ENCODE measurements at places on chromosomes 11 and 22.

- no peak for DNase-seq
- H3K4me1 ChIP-seq: no peaks in the 10 kb centered on the region
Observed at GRCh38 chr11:26623076-26623659, 51.1 kb upstream of the MUC15 start.

- H3K4me3 ChIP-seq: no peak overlapping the region
- peaks cover 69% of the 10 kb centered on the region for H3K36me3 ChIP-seq
- DNase-seq: no peak
- no peak overlapping the region for H3K27ac ChIP-seq
Observed at GRCh38 chr11:133905677-133906156, 51.1 kb downstream of the IGSF9B start.

GRCh38 chr22:27880778-27881394 lies 38.2 kb downstream of the PITPNB start:
- H3K27ac ChIP-seq: no peak overlapping the region
- DNase-seq: no peak
- no peaks in the 10 kb centered on the region for H3K27me3 ChIP-seq
- no peak overlapping the region for H3K4me3 ChIP-seq

- no peaks in the 10 kb centered on the region for H3K4me1 ChIP-seq
- H3K36me3 ChIP-seq: no peaks in the 10 kb centered on the region
- H3K27me3 ChIP-seq: no peaks in the 10 kb centered on the region
Observed at GRCh38 chr11:12529793-12530192, 144.4 kb upstream of the TEAD1 start.

DNA sequence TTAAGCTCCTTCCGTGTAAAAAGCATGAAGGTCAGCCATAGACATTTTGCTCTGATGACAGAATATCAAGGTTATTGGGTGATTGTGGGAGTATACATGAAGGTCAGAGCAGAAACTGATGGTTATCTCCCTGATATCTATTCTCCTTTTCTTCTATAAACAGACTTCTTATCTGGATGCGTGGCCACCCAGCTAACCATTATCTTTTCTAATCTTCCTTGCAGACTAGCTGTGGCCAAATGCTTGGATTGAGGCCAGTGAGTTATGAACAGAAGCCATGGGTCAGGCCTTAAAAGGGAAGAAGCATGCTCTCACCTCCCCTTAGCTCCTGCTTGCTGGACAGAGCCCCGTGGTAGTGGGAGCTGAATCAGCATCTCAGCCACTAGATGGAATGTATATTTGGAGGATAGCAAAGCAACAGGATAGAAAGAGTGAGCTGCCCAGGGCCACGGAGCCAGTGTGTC lies 31.3 kb upstream of the LRRC55 start:
- H3K27me3 ChIP-seq: peaks cover 9% of the 10 kb centered on the region
- H3K4me1 ChIP-seq: no peaks in the 10 kb centered on the region
- H3K36me3 ChIP-seq: no peaks in the 10 kb centered on the region
- no peak overlapping the region for H3K27ac ChIP-seq
- H3K4me3 ChIP-seq: no peak overlapping the region
- no peak for DNase-seq

DNA sequence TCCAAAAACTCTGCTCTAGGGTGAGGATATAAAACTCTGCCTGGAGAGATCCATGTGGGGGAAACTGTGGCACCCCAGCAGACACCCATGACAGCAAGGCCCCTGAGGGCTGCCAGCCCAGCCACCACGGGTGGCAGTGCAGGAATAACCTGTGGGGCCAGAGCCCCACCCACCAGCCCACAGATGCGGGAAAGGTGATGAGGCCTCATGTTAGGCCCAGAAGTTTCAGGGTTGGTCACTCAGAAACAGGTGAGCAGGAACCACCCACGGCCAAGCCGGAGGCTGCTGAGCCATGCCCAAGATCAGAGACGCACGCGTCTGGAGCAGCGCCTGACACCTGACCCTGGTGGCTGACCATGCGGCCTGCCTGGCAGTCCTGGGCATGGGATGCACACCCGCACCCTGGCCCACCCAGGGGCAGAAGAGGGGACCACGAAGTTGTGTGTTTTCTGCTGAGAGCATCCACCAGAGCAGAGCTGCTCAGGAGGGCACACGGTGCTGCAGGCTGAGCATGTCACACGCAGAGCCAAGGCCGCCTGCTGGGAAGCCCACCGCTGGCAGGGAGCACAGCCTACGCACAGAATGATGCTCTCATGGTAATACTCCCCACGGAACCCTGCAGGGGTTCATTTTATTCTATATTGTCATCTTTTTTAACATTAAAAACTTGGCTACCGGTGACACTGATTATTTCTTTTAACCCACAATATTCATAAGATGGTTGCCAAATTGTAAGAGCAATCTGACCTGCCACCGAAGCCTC lies 41.2 kb downstream of the DUSP8 start:
- peaks cover 65% of the 10 kb centered on the region for H3K4me1 ChIP-seq
- H3K27ac ChIP-seq: peak overlapping the region; percentile 66
- no peak for DNase-seq

DNA sequence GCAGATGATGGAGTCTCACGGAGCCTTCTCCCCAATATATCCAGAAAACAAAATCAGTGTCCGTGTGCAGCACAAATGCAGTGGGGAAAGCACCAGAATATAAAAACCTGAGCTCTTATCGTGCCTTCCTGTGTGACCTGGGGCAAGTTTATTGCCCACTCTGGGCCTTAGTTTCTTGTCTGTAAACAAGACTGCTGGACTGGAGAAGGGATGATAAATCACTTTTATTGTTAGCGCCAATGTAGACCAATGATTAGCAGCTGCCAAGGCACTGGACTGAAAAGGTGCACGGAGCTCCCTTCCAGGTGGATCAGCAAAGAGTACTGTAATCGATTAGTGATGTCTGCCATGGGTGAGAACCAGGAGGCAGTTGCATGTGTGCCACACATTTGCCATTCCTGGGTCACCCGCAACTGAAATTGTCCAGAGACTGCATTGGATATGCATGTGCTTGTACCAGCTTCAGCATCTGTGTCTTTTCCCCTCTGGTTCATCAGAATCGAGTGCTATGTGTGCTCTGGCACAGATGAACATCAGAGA lies 89.2 kb downstream of the TSPAN18 start:
- no peak overlapping the region for H3K27ac ChIP-seq
- DNase-seq: no peak
- H3K27me3 ChIP-seq: no peaks in the 10 kb centered on the region
- no peak overlapping the region for H3K4me3 ChIP-seq
- peaks cover 2% of the 10 kb centered on the region for H3K36me3 ChIP-seq

- no peaks in the 10 kb centered on the region for H3K4me1 ChIP-seq
- DNase-seq: no peak
- no peaks in the 10 kb centered on the region for H3K27me3 ChIP-seq
- H3K4me3 ChIP-seq: no peak overlapping the region
- no peaks in the 10 kb centered on the region for H3K36me3 ChIP-seq
- no peak overlapping the region for H3K27ac ChIP-seq
Observed at GRCh38 chr11:69114362-69114761, 41.4 kb upstream of the SMIM38 start.

- H3K27me3 ChIP-seq: no peaks in the 10 kb centered on the region
- no peak overlapping the region for H3K27ac ChIP-seq
- H3K4me1 ChIP-seq: no peaks in the 10 kb centered on the region
Observed at GRCh38 chr11:106420048-106420665, 342.7 kb downstream of the AASDHPPT start.

GRCh38 chr11:118213201-118213600 lies 11.6 kb downstream of the JAML start:
- H3K27ac ChIP-seq: no peak overlapping the region
- DNase-seq: no peak
- peak overlapping the region; percentile 85 for H3K4me3 ChIP-seq
- H3K36me3 ChIP-seq: peaks cover 83% of the 10 kb centered on the region
- H3K27me3 ChIP-seq: no peaks in the 10 kb centered on the region

GRCh38 chr11:9022961-9023680 lies 19.3 kb upstream of the NRIP3 start:
- no peaks in the 10 kb centered on the region for H3K36me3 ChIP-seq
- no peak overlapping the region for H3K27ac ChIP-seq
- no peak overlapping the region for H3K4me3 ChIP-seq

DNA sequence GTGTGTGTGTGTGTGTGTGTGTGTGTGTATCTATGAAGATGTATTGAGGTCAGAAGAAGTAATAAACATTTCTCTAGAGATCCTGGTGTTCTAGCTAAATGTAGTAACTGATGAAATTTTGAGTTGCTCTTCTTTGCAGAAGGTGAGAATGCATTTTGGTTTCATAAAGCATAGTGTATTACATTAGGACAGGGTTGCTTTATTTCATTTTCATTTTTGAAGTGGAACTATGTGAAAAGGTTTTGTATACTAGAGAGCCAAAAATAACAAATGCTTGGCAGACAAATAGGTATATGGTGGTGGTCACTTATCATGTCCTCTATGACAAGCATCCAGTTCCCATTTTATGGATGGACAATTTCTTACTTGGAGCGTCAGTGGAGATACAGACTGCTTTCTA lies 99.0 kb downstream of the CASP12 start:
- H3K4me1 ChIP-seq: peaks cover 36% of the 10 kb centered on the region
- no peaks in the 10 kb centered on the region for H3K27me3 ChIP-seq
- peaks cover 2% of the 10 kb centered on the region for H3K36me3 ChIP-seq
- H3K4me3 ChIP-seq: peak overlapping the region; percentile 53

DNA sequence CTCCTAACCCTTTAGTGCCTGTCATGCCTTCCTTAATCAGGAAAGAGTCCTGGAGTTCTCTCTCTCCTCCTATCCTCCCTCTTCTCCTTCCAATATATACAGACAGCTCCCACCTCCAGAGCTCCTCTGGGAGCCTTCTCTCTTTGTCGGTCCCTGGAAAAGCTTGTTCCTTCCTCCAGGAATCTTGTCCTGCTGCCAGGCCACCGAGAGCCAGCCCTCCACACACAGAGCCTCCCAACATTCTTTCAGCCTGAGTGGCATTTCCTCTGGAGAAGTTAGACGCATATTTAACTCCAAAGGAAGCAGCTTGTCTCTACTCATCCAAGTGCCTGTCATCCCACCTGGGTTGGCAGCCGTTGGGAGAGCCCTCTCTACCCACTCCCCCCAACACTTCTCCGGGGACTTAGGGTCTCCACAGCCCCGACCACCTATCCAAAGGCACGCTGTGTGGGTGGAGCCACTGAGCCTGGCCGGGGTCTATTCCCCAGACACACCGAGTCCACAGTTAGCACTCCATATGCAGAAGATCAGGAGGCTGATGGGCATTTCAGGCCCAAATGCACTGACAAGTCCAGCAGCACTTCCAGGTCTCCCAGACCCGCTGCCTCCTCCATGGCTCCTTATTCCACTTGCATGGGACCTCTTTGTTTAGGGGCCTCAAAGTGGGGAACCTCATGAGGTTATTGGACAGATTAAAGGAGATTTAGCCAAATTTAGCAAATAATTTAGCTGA lies 31.1 kb downstream of the DKK3 start:
- H3K4me3 ChIP-seq: no peak overlapping the region
- H3K36me3 ChIP-seq: no peaks in the 10 kb centered on the region
- no peaks in the 10 kb centered on the region for H3K27me3 ChIP-seq
- H3K27ac ChIP-seq: no peak overlapping the region

DNA sequence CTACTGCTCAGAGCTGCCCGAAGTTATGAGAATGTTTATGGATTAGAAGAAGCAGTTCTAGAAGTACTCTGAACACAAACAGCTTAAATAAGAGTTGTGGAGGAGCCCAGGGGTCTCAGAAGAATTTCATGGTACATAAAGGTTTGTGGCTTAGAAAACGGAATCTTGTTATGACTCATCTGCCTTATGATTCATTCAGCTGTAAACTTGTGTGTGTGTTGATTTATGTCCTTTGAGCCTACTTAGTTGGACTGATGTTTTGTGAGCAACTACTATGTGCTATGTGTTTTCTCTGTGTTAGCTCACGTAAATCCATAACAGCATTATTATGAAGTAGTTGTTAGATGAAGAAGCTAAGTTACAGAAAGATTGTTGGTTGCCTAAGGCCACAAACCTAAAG lies 203.7 kb downstream of the PGR start:
- H3K27ac ChIP-seq: no peak overlapping the region
- H3K27me3 ChIP-seq: no peaks in the 10 kb centered on the region
- no peaks in the 10 kb centered on the region for H3K36me3 ChIP-seq
- no peaks in the 10 kb centered on the region for H3K4me1 ChIP-seq
- H3K4me3 ChIP-seq: no peak overlapping the region
- DNase-seq: no peak

DNA sequence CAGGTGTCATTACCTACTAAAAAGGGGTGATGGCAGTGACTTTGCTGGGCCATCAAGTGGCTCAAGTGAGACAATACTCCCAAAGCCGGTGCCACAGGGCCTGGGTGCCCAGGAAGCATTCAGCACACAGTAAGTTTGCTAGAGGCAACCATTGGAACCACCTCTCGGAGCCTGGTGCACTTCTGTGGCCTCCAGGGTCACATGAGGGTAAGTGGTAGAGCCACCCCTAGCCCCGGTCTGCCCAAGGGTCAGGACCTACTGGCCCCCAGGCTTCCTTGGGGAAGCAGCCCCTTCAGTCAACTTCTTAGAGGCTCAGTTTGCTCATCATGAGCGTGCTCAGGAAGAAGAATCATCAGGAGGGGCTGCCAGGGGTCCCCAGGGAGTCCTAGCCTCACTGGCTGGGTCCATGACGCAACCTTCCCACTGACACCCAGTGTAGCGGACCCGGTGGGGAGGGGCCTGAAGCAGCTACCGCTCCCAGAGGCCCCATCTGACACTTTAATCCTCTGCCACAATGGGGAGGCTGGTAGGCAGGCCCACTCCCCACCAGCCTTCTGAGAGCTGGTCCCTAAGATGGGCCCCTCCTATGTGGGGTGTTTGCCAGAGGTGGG lies 17.5 kb upstream of the RASL10A start:
- H3K4me1 ChIP-seq: no peaks in the 10 kb centered on the region
- peaks cover 91% of the 10 kb centered on the region for H3K36me3 ChIP-seq
- no peak for DNase-seq
- H3K27ac ChIP-seq: no peak overlapping the region
- H3K4me3 ChIP-seq: no peak overlapping the region

DNA sequence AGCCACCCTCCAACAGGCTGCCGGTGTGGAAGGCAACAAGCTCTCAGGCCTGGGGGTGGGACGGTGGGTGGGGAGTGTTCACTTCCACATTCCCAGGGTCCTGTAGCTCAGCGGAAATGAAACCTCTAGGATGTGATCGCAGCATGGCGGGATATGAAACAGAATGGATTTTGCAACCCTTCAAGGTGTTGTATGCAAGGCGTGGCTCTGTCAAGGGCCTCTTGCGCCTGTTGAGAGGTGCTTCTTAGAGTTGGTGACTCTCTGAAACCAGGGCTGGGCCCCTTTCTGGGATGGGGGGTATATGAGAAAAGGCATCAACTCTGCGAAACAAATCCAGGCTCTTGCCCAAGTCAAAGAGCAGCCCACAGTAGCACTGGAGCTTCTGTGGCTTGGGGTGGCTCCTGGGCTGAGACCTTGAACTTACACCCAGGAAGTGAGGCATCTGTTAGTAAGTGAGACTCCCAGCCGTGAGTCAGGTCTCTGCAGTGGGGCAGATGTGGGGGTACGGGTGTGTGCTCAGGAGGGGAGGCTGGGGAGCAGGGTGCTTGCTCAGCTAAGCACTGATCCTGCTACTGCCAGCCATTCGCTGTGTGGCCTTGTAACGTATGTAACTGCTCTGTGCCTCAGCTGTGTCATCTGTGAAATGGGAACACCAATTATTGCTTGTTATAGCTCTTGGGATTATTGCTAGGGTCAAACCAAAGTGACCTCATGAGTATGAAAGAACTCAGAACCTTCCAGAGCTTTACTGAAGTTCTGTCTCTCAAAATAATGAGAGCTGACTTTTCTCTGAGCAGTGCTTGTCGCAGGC lies 28.3 kb downstream of the NECTIN1 start:
- H3K4me1 ChIP-seq: no peaks in the 10 kb centered on the region
- H3K4me3 ChIP-seq: no peak overlapping the region
- no peaks in the 10 kb centered on the region for H3K36me3 ChIP-seq
- no peak overlapping the region for H3K27ac ChIP-seq
- no peaks in the 10 kb centered on the region for H3K27me3 ChIP-seq

All from activated T-cell treated with anti-CD3 and anti-CD28 coated beads, Interleukin-2, amount 50 U/mL, for 24 hours (primary cell).